ENCODE measurements at places on chromosomes 3 and 15. TPM values are rescaled to one million over a fixed set of nuclear protein-coding genes. Genes with fewer than 3 reads are reported as not detected.

NR1I2 gene
- total RNA-seq = not detected

CKMT1B gene
- not detected for total RNA-seq

ACOX2 gene
- total RNA-seq = 10.2 TPM

GOLGA8Q gene
- total RNA-seq = not detected

EBLN2 gene
- total RNA-seq = 1.4 TPM

ITIH3 gene
- total RNA-seq = not detected

TXNRD3 gene
- 5.0 TPM for total RNA-seq

BFSP2 gene
- total RNA-seq = not detected

DPPA2 gene
- total RNA-seq = not detected

PEX5L gene
- not detected for total RNA-seq

PRICKLE2 gene
- total RNA-seq = 3.2 TPM

ASB14 gene
- 5.0 TPM for total RNA-seq

BUB1B gene
- total RNA-seq = not detected

THSD4 gene
- 3.1 TPM for total RNA-seq

NRROS gene
- total RNA-seq = 2.5 TPM

STAB1 gene
- total RNA-seq = 29.0 TPM

CPB1 gene
- 2.3 TPM for total RNA-seq

ZFAND6 gene
- 77.9 TPM for total RNA-seq

PP2D1 gene
- total RNA-seq = not detected

AMOTL2 gene
- total RNA-seq = 36.0 TPM

FOXB1 gene
- total RNA-seq = not detected

TRIM42 gene
- total RNA-seq = not detected

SEMA3F gene
- 12.9 TPM for total RNA-seq

ABI3BP gene
- 6.9 TPM for total RNA-seq

SLC27A2 gene
- not detected for total RNA-seq

ALS2CL gene
- 10.1 TPM for total RNA-seq

PARP16 gene
- 3.2 TPM for total RNA-seq
